ENCODE measurements at places on chromosomes 5 and 9. TPM values are rescaled to one million over a fixed set of nuclear protein-coding genes. Genes with fewer than 3 reads are reported as not detected.

The NSD1 gene
- 64.7 TPM for total RNA-seq

The SMIM33 gene
- not detected for total RNA-seq

The CCDC180 gene
- total RNA-seq, result 0.37 TPM

The MLANA gene
- not detected for total RNA-seq

The TOR1B gene
- 34.6 TPM for total RNA-seq

The STC2 gene
- total RNA-seq, result 11.7 TPM

The CCNJL gene
- 10.4 TPM for total RNA-seq

The NEURL1B gene
- total RNA-seq, result 26.0 TPM

The TAS2R1 gene
- total RNA-seq, result not detected

The ANKRD55 gene
- total RNA-seq, result 3.2 TPM

The CDKN2B gene
- total RNA-seq, result 2.4 TPM

The CTSV gene
- 2.1 TPM for total RNA-seq

The SLC9A3 gene
- 1.5 TPM for total RNA-seq

The EIF4E1B gene
- not detected for total RNA-seq

The WWC1 gene
- 26.2 TPM for total RNA-seq

The TAF11L5 gene
- total RNA-seq, result not detected

The SLC45A2 gene
- total RNA-seq, result 0.09 TPM

The ZDHHC11 gene
- total RNA-seq, result 0.33 TPM

The CDC25C gene
- total RNA-seq, result 2.4 TPM

The PKD2L2 gene
- not detected for total RNA-seq

The HRH2 gene
- total RNA-seq, result not detected

The CREB3 gene
- 66.5 TPM for total RNA-seq

The HNRNPAB gene
- total RNA-seq, result 55.0 TPM

The PCDHB2 gene
- 0.88 TPM for total RNA-seq

The PCDHB7 gene
- 0.68 TPM for total RNA-seq

The ANKRD20A1 gene
- 1.7 TPM for total RNA-seq

The DOCK8 gene
- total RNA-seq, result 6.8 TPM

All from dermis blood vessel endothelial cell (primary cell).